ENCODE measurements at places on chromosomes 4 and X.

- no peak for DNase-seq
These were observed 4.1 kb upstream of the SCRG1 start for GRCh38 chr4:173403051-173403450.

DNA sequence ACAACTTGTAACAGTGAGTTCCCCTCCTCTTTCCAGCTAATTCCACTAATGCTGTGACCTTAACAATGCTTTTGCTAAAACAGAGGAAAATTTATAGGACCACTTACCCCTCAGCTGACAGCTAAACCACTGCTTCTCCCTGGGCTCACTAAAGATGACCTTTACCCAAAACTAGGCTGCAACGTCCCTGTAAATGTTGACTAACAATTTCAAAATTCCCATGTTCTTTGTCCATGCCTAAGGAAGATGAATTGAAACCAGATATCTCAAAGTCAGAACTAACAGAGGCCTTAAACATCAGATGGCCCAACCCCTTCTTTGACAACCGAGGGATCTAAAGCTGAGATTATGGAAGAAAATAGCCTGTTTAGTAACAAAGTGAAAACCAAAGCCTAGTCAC is 32.5 kb downstream of the AFAP1 start:
- DNase-seq = no peak

- no peak for DNase-seq
These were observed 1869.7 kb downstream of the STIM2 start for GRCh38 chr4:28730304-28730703.

- no peak for DNase-seq
These were observed 130.8 kb downstream of the ENOX2 start for GRCh38 chrX:130772105-130772775.

DNA sequence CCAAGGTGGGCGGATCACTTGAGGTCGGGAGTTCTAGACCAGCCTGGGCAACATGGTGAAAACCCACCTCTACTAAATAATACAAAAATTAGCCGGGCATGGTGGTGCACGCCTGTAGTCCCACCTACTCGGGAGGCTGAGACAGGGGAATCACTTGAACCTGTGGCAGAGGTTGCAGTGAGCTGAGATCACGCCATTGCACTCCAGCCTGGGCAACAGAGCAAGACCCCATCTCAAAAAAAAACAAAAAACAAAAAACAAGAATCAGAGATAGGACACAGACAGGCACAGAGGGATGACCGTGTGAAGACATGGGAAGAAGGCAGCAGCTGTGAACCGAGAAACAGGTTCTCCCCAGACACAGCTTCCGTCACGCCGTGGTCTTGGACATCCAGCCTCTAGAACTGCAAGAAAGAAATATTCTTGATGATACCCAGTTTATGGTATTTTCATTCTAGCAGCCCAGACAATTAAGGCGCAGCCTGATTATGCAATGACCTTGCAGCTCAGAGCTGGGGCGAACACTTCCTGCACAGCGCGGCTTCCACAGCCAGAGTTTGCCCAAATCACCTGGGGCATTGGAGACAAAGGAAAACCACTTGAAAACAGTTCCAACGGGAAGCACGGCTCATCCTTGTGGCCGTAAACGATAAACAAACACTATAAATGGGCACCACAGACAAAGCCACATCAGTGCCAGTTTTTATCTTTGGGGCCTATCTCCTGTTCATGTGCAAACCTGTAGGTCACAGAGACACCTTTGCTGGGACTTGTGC is 4.2 kb upstream of the ARSD start:
- DNase-seq = no peak

DNA sequence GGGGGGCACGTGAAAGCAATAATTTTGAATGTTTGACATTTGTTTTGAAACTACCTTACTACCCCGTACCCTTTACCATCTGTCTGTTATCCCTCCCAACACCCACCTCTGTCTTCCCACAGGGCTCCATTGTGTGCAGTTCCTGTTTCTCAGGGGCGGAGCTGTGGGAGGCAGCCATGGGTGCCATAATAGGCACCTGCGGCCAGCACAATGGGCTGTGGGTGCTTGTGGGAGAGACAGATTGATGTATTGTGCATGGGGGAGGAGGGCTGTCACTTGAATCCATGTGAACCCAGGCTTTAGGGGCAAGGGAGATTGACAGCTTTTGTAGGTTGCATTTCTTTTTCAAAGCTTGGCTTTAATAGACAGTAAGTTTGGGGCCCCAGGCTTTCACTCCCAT is 122.6 kb upstream of the CXorf66 start:
- no peak for DNase-seq

GRCh38 chr4:1040344-1041146 is 29.1 kb downstream of the FGFRL1 start:
- no peak for DNase-seq

- DNase-seq = no peak
These were observed 34.9 kb downstream of the NOCT start for GRCh38 chr4:139050446-139050845.

DNA sequence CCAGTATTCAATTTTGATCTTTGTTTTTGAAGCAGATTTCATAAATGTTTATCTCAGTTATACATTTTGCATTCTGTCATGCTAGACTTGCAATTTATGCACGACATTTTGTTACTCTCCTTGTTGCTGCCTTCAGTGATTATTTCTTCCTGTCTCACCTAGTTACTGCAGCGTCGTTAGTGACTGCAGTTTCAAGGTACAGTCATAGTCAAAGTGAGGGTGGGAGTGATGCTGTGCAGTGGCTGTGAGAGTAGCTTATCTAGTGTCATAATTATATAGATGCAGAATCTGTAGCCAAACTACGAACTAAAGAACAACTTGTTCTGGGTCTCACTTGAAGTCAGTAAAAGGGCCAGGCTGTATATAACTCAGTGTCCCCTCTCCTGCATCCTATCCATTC is 69.8 kb downstream of the GPR101 start:
- no peak for DNase-seq

DNA sequence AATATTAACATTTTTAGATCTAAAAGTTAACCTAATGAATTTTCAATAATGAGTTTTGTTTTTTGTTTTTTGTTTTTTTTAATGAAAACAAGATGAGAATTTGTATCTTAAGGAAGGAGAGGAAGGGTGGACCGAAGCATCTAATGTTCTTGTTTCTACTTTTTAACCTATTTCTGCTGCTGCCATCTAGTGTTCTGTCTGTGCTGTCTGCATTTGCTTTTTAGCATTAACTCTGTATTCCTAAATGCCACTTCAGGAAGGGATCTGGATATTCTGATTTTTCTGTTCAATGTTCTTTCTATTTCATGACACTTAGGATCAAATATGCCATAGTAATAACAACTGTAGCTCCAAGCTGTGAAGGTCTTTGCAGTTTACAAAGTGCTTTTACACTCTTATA is 161.7 kb downstream of the BRWD3 start:
- no peak for DNase-seq

- DNase-seq = no peak
These were observed 73.2 kb upstream of the EFNB1 start for GRCh38 chrX:68755616-68756125.

DNA sequence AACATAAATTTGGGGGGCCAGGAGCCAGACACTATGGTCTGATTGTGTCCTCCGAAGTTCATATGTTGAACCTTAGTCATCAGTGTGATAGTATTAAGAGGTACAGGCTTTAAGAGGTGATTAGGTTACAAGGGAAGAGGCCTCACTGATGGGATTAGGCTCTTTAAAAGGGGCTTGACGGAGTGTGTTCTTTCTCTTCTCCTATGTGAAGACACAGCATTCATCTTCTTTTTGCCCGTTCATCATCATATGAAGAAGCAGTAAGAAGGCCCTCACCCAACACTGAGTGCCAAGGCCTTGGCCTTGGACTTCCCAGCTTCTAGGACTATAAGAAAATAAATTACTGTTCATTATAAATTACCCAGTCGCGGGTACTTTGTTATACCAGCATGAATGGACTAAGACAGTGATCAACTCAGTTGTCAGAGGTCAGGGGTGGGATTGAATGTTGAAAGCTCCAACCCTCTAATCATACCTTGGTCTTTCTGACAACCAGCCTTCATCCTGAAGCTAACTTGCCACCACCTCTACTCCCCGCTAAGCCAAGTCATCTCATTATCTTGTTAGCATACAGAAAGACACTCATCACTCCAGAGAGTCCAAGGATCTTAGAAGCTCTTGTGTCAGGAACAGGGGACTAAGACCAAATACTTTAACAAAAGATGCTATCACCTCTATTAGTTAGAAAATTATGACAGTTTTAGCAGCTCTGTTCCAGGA is 543.4 kb upstream of the DIPK2B start:
- DNase-seq = no peak

DNA sequence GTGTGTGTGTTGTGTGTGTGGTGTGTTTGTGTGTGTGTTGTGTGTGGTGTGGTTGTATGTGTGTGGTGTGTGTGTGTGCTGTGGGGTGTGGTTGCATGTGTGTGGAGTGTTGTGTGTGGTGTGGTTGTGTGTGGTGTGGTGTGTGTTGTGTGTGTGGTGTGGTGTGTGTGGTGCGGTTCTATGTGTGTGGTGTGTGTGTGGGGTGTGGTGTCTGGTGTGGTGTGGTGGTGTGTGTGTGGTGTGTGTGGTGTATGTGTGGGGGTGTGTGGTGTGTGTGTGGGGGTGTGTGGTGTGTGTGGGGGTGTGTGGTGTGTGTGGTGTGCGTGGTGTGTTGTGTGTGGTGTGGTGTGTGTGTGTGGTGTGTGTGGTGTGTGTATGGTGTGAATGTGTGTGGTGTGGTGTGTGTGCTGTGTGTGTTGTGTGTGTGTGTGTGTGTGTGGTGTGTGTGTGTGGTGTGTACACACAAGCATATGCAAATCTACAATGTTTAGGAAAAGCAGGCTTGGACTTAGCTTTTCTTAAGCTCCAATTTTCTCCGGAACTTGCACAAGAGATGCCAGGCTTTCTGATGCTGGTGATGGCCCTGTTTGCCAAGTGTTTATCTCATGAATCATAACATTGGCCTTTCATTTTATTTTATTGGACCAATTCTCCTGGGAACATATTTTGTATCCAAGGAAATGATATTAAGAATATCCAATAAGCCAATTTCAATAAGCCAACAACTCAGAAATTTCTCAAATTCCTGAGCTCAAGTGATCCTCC is 148.7 kb downstream of the SPATA18 start:
- DNase-seq = no peak

- DNase-seq = no peak
These were observed 254.5 kb downstream of the SPRY1 start for GRCh38 chr4:123651066-123651465.

- DNase-seq = no peak
These were observed 9.6 kb downstream of the LRPAP1 start for GRCh38 chr4:3522651-3523050.

DNA sequence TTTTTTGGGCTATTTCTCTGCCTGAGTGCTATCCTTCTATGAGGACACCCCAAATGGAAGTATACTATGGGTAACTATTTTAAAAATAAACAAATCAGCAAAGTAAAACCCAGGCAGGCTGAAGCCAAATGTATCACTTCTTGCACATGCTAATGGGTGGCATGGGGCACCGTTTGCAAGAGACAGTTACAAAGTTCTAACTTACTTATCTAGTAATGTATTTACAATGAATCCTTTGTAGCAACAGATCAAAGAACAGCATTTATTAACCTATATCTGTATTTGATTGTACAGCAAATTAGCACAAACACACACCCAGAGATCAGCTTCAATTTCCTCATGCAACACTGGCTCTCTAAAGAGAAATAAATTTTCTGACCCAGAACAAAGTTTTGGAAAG is 225.5 kb downstream of the ZNF674 start:
- no peak for DNase-seq

DNA sequence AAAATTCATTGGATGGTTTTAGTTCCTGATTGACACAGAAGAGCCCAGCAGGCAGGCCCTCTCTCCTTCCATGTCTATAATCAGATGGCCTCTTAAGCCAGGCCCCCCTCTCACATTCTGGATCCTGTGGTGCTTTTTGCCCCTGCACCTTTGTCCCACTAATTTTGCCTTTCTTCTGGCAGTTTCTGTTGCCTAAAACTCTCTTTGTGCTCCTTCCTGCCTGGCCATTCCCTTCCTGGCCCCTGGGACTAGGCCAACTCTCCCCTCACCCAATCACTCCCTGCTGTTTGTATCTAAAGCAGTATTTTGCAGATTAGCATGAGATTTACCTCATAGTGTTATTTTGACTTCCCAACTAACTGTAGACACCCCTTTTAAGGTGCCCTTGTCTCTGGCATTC is 42.7 kb upstream of the DDX3X start:
- no peak for DNase-seq

GRCh38 chr4:117777721-117778120 is 256.6 kb upstream of the NDST3 start:
- no peak for DNase-seq

DNA sequence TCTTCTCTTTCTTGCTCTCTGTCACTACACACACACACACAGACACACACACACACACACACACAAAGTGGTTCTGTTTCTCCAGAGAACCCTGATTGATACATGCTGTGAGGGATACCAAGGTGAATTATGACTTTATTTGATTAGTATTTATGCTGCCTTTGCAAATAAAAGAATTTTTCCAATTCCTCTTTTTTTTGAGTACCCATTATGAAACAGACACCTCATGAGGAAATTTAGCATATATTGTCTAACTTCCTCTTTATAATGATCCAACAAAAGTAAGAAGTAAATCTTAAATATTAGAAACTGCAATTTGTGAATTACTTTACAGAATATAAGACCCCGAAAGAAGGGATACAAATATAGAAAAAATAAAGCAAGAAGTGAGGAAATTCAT is 14.3 kb upstream of the RAB28 start:
- no peak for DNase-seq

- no peak for DNase-seq
These were observed 19.1 kb upstream of the SPINK2 start for GRCh38 chr4:56840559-56840958.

DNA sequence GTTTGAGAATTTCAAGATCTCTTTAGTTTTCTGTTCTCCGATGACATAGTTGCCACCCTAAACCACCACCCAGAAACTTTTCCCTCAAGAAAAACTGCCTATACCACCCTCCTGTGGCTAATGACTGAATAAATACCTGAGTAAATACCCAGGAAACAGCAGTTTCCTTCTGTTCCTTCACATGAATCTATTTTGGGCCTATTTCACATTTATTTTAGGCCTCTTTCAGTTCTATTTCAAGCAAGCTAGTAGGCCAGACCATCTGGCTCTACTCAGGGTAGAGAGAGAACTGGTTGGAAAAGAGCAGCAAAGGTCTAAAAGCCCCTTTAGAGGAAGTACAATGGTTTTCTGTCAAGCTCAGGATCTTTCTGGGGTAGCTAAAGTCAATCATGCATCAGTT is 23.4 kb downstream of the ARHGEF9 start:
- no peak for DNase-seq

DNA sequence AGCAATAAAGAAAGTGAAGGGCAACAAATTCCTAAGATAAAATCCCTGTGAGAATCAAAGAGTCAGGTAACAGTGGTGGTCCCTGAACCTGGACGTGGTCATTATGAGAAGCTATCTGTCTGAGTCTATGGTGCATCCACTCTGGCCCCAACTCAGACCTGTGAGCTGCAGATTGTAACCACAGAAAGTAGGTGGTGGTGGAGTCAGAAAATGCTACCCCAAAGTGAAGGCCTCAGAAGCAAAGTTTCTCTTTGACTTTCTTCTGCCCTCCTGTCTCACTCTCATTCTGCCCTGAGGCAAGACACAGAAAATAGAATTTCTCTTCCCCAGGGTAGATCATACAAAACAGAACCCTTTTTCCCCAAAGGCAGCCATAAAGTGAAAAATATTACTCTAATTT is 84.1 kb upstream of the NEIL3 start:
- no peak for DNase-seq

- DNase-seq = no peak
These were observed 11.1 kb upstream of the HS3ST1 start for GRCh38 chr4:11439836-11440235.

Measured in stimulated activated naive CD8-positive, alpha-beta T cell treated with anti-CD3 and anti-CD28 coated beads, Interleukin-15, Interleukin-2, amounts not matched to agents 100 U/mL and 50 U/mL, for 24 hours (primary cell).